ENCODE measurements at places on chromosomes 3 and 15. TPM values are rescaled to one million over a fixed set of nuclear protein-coding genes. Genes with fewer than 3 reads are reported as not detected.

SCN11A gene
- under 0.01 TPM for total RNA-seq

COPS2 gene
- 65.0 TPM for total RNA-seq

TMOD2 gene
- 9.3 TPM for total RNA-seq

SLC24A5 gene
- not detected for total RNA-seq

PPIP5K1 gene
- total RNA-seq = 53.3 TPM

GOLGA6L2 gene
- not detected for total RNA-seq

ITIH4 gene
- 2.5 TPM for total RNA-seq

UROC1 gene
- total RNA-seq = not detected

SPINK8 gene
- not detected for total RNA-seq

All from nasal cavity respiratory epithelium epithelial cell of viscerocranial mucosa (primary cell).